ENCODE measurements at places on chromosomes 11 and 22. TPM values are rescaled to one million over a fixed set of nuclear protein-coding genes. Genes with fewer than 3 reads are reported as not detected.

FGF3 gene
- not detected for polyA plus RNA-seq

DRICH1 gene
- polyA plus RNA-seq = 1.3 TPM

MS4A12 gene
- polyA plus RNA-seq = not detected

SPDYC gene
- polyA plus RNA-seq = 0.43 TPM

USP2 gene
- polyA plus RNA-seq = 57.6 TPM

KDM4D gene
- 0.54 TPM for polyA plus RNA-seq

YAP1 gene
- polyA plus RNA-seq = 21.5 TPM

LARGE2 gene
- 29.8 TPM for polyA plus RNA-seq

NDUFS3 gene
- 368 TPM for polyA plus RNA-seq

SCGB1C1 gene
- not detected for polyA plus RNA-seq

USP35 gene
- 4.0 TPM for polyA plus RNA-seq

LRRN4CL gene
- 0.58 TPM for polyA plus RNA-seq

SLC22A12 gene
- polyA plus RNA-seq = 85.9 TPM

RAB38 gene
- polyA plus RNA-seq = 8.1 TPM

TUT1 gene
- 18.7 TPM for polyA plus RNA-seq

RABL2B gene
- 26.2 TPM for polyA plus RNA-seq

OR8G1 gene
- polyA plus RNA-seq = not detected

FJX1 gene
- 4.2 TPM for polyA plus RNA-seq

RIC8A gene
- polyA plus RNA-seq = 52.3 TPM

SPI1 gene
- 7.3 TPM for polyA plus RNA-seq

APOA5 gene
- polyA plus RNA-seq = not detected
